GM12878 (cell line): ENCODE measurements at places on chromosomes 16 and 17. TPM values are rescaled to one million over a fixed set of nuclear protein-coding genes. Genes with fewer than 3 reads are reported as not detected.
A peak's percentile ranks its signal among the peaks of the same experiment; 100 is the strongest.

- DNase-seq: no peak
- H3K27me3 ChIP-seq: no peaks in the 10 kb centered on the region
- no peak overlapping the region for H3K27ac ChIP-seq
- H3K4me1 ChIP-seq: no peaks in the 10 kb centered on the region
- no peaks in the 10 kb centered on the region for H3K36me3 ChIP-seq
Observed at GRCh38 chr17:48209973-48210372, 102.4 kb downstream of the SNX11 start.

DNA sequence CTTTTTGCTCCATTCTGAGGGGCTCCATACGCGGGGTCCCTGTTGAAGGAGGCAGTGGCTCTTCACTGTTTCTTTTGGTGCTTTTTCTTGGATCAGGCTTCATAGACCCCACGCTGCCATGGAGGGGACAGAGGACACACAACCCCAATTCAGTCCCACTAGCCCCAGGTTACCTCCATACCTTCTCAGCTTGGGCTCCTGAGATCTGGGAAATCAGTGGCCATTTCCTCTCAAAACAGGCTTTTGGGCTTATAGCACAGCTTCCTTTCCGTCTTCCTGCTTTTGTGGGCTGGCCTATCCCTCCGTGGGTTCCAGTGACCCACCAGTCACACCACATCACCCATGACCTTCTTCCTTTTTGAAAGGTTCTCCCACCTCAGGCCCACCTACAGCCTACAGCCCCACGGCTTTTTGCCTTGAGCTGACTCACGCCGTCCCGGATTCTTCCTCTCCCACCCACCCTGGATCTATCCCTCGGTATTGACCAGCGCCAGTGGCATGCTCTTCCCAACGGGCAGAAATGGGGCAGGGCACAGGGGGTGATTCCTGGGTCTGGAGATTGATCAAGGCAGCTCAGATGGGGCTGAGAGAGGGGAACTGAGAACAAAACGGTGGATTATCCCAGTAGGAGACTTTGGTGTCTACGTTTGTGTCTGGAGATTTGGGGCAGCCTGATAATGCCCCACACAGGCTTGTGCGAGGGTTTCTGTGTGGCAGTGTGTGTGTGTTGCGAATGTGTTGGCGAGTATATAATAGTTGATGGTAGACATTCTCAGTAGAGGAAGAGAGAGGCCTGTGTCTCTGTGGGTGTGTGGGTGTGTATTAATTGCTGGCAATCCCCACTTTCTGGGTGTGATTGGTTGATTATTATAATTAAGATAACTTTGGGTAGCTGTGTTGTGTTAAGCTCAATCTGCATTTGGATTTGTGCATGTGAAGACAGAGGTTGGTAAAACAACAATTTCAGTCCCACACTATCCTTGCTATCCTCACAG is 3.8 kb downstream of the TBX21 start:
- no peak for DNase-seq
- no peaks in the 10 kb centered on the region for H3K36me3 ChIP-seq
- peaks cover 44% of the 10 kb centered on the region for H3K4me1 ChIP-seq
- H3K27ac ChIP-seq: peak overlapping the region; percentile 84; the same call in 1 of the 2 replicates
- no peaks in the 10 kb centered on the region for H3K27me3 ChIP-seq

- H3K4me3 ChIP-seq: no peak overlapping the region
- no peaks in the 10 kb centered on the region for H3K27me3 ChIP-seq
- H3K27ac ChIP-seq: no peak overlapping the region
- peaks cover 7% of the 10 kb centered on the region for H3K4me1 ChIP-seq
- no peaks in the 10 kb centered on the region; the same call in 1 of the 2 replicates for H3K36me3 ChIP-seq
Observed at GRCh38 chr16:69176033-69176800, 10.7 kb upstream of the SNTB2 start.

DNA sequence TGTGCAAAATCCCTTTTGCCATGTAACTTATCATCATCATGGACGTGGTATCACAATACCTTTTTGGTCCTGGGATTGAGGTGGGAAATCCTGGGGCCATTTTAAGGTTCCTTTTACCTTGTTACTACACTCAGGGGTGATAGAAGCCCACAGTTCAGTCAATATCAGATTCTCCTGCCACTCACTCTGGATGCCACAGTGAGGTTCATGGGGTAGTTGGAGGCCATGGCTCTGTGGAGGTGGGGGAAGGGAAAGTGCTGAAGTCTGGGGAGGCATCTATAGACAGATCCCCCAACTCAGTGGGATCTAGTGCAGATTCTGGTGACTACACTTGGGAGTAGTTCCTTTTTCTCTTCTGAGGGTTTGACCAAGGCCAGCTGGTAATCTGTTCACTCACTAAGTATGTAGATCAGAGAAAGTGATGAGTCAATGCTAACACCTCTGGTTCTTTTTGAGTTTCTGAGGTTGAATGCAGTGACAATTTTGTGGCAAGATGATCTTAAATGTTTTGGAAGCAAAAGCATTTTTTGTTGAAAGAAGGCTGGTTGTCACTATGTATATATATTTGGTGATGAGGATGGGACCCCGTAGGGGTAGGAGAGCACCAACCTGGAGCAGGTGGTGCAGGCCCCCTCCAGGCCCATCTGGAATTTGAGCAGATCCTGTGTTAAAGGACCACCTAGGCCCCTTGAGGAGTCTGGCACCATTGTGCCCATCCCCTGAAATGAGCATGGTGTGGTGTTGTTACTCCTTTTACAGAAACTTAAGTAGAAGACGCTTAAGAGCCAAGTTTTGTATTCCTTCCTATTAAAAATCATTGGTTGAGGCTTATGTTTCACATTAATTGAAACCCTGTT is 18.8 kb upstream of the IRF8 start:
- peaks cover 37% of the 10 kb centered on the region for H3K4me1 ChIP-seq
- no peaks in the 10 kb centered on the region; the same call in 1 of the 2 replicates for H3K27me3 ChIP-seq
- no peak overlapping the region; the same call in 1 of the 2 replicates for H3K27ac ChIP-seq
- no peak overlapping the region for H3K4me3 ChIP-seq

DNA sequence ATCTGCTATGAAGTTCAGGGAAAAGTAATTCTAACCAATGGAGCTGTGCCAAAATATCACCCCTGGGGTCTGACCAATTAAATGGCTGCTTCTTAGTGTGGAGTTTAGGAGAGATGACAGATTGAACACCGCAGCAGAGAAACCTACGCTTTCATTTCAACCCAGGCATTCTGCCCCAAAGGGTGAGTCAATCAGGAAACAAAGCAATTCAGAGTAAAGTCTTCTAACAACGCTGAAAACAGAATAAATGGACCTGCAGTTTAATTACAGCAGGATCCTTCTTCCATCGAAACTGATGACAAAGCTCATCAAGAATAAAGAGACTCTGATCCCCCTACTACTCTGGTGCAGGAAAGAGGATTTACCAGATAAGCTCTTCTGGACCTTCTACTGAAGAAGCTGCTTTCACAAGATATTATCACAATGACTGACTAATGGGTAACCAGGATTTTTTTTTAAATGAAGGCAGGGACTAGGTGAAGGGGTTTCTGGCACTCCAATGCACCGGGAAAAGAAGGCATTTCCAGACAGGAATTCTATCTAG is 16.7 kb downstream of the RFFL start:
- peaks cover 42% of the 10 kb centered on the region for H3K4me1 ChIP-seq
- H3K27me3 ChIP-seq: no peaks in the 10 kb centered on the region
- H3K27ac ChIP-seq: peak overlapping the region; percentile 75
- H3K4me3 ChIP-seq: peak overlapping the region; percentile 57

NUPR1 gene
- 0.78 TPM in 2 replicates for polyA plus RNA-seq

DNA sequence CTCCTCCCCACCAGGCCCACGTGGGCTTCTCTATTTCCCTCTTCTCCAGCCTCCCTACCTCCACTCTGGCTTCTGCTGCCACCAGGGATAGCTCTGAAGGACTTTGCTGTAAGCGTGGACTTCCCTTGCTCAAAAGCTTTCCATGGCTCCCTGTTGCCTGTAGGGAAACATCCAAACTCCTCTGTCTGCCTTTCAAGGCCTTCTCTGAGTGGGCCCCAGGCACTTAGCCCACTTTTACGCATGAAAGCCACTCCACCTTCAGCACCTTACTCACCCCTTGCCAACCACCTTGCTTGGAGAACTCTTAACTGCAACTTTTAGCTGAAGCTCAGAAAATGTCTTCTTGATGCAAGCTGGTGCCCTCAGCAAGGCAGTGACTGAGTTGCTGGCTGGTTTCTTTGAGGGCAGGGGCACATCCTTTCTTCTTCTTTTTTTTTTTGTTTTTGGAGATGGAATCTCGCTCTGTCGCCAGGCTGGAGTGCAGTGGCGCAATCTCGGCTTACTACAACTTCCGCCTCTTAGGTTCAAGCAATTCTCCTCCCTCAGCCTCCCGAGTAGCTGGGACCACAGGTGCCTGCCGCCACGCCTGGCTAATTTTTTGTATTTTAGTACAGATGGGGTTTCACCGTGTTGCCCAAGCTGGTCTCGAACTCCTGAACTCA is 52.0 kb upstream of the DLX4 start:
- no peak for DNase-seq
- no peak overlapping the region for H3K27ac ChIP-seq
- H3K27me3 ChIP-seq: peaks cover 12% of the 10 kb centered on the region
- H3K4me3 ChIP-seq: no peak overlapping the region

- no peaks in the 10 kb centered on the region for H3K36me3 ChIP-seq
- no peak overlapping the region for H3K4me3 ChIP-seq
Observed at GRCh38 chr16:85481738-85482137, 131.4 kb upstream of the GSE1 start.

ATP1B2 gene
- 0.15 and 0.29 TPM in 2 replicates for polyA plus RNA-seq

GRCh38 chr16:81231014-81231413 is 7.5 kb upstream of the BCO1 start:
- DNase-seq: no peak
- H3K4me3 ChIP-seq: no peak overlapping the region
- no peaks in the 10 kb centered on the region for H3K4me1 ChIP-seq
- H3K27ac ChIP-seq: no peak overlapping the region

PRMT7 gene
- polyA plus RNA-seq: 30.8 and 40.7 TPM in 2 replicates

GRCh38 chr17:40980596-40980995 is 3.5 kb downstream of the KRT40 start:
- DNase-seq: no peak
- no peak overlapping the region for H3K27ac ChIP-seq
- H3K4me1 ChIP-seq: no peaks in the 10 kb centered on the region
- H3K4me3 ChIP-seq: no peak overlapping the region
- H3K36me3 ChIP-seq: no peaks in the 10 kb centered on the region

ABCA5 gene
- 18.7 and 18.9 TPM in 2 replicates for polyA plus RNA-seq

DNA sequence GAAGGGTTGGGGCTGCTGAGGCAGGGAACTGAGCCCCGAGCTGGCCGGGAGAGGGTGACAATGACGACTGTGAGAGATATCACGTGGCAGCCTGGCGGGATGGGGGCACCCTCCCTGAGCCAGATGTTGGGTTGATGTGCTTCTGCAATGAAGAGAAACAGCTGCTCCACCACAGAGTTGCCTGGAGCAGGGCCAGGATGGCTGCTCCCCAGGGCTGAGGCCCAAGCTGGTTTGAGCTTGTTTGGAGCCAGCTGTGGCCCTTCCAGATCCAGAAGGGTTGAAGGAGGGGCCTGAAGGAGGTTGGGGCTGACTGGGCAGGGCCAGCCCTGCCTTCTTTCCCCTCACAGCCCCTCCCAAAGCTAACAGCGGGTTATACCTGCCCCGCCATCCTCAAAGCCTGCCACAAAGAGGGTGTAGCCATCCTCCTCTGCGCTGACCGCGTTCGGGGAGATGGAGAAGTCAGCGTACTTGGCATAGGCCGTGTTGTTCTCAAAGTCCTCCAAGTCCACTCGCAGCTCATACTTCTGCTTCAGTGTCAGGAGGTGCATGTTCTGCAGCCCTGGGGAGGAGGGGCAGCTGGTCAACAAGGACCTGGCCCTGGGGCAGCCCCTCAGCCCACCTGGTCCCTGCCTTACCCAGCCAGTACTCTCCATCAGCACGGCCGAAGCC is 2.1 kb downstream of the MFAP4 start:
- no peak overlapping the region for H3K4me3 ChIP-seq
- no peaks in the 10 kb centered on the region for H3K27me3 ChIP-seq
- H3K36me3 ChIP-seq: peaks cover 12% of the 10 kb centered on the region

GRCh38 chr17:27756467-27757371 is 43.6 kb downstream of the NOS2 start:
- no peak for DNase-seq
- H3K27ac ChIP-seq: no peak overlapping the region
- H3K4me3 ChIP-seq: no peak overlapping the region
- no peaks in the 10 kb centered on the region for H3K4me1 ChIP-seq
- H3K36me3 ChIP-seq: no peaks in the 10 kb centered on the region

DNA sequence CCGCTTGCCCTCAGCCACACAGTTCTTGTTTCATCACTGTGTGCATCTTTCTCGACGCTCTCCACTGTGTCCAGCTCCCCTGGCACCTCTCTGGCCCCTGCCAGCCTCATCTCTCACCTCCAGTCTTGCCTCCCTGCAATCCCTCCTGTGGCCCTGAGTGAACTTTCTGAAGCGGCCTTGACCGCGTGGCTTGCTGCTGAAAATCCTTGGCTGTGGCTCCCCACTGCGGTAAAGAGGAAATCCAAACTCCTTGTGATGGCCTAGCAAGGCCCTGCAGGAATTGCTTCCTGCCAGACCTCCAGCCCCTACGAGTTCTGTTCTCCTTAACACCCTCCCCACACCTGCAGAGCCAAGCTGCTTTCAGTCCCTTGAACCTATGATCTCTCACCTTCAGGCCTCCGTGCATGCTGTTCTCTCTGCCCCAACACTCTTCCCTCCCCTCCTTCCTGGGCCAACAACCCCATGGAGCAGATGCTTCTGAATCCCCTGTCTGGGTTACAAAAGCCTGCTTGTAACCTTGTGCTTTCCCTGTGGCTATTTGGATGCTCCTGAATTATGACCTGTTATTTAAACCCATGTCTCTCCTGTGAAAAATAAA is 33.6 kb upstream of the BRD7 start:
- no peak for DNase-seq
- H3K4me1 ChIP-seq: no peaks in the 10 kb centered on the region

GRCh38 chr17:63840591-63841349 is 1.7 kb downstream of the SMARCD2 start:
- H3K27ac ChIP-seq: peak overlapping the region; percentile 80
- peak overlapping the region; percentile 97 for H3K4me3 ChIP-seq
- no peaks in the 10 kb centered on the region; the same call in 1 of the 2 replicates for H3K36me3 ChIP-seq

DNA sequence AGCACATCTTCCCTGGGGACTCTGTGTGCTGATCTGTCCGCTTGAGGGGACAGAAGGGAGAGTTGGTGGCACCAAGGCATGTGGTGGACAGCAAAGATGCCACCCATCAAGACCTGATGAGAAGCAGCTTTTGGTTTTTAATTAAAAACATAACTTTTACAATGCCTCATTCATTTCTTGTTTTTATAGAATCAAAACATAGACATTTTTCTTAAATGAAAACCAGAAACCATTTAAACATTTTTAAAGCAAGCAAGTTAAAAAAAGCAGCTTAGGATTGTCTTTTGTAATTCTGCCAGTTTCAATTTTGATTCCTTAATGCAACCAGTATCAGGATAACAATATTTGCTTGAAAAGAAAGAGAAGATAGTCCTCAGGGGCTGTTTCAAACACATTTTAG is 123.7 kb upstream of the AXIN2 start:
- DNase-seq: no peak
- no peaks in the 10 kb centered on the region for H3K27me3 ChIP-seq
- H3K4me1 ChIP-seq: no peaks in the 10 kb centered on the region
- no peak overlapping the region for H3K27ac ChIP-seq

SLC47A1 gene
- not detected in 2 replicates for polyA plus RNA-seq

DNA sequence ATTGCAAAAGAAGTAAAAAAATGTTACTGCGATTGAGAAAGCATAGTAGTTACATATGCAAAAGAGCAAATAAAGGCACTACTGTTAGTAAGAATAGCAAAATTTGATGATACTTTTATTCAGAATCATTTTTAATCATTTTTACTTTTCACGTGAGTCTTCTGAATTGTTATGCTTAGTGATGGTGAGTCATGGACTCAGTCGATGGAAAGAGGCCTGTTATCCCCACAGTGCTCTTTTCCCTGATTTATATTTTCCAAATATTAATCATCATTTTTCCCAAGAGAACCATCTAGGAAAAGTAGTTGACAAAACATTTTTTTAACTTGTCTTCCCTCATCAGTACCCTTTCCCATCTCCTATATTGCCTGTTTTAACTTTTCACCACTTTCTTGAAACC is 181.1 kb downstream of the CHD9 start:
- no peaks in the 10 kb centered on the region for H3K4me1 ChIP-seq
- H3K36me3 ChIP-seq: peaks cover 27% of the 10 kb centered on the region
- DNase-seq: no peak
- H3K4me3 ChIP-seq: no peak overlapping the region
- H3K27ac ChIP-seq: no peak overlapping the region
- no peaks in the 10 kb centered on the region for H3K27me3 ChIP-seq
